ENCODE measurements at places on chromosomes 13 and 19.

DNA sequence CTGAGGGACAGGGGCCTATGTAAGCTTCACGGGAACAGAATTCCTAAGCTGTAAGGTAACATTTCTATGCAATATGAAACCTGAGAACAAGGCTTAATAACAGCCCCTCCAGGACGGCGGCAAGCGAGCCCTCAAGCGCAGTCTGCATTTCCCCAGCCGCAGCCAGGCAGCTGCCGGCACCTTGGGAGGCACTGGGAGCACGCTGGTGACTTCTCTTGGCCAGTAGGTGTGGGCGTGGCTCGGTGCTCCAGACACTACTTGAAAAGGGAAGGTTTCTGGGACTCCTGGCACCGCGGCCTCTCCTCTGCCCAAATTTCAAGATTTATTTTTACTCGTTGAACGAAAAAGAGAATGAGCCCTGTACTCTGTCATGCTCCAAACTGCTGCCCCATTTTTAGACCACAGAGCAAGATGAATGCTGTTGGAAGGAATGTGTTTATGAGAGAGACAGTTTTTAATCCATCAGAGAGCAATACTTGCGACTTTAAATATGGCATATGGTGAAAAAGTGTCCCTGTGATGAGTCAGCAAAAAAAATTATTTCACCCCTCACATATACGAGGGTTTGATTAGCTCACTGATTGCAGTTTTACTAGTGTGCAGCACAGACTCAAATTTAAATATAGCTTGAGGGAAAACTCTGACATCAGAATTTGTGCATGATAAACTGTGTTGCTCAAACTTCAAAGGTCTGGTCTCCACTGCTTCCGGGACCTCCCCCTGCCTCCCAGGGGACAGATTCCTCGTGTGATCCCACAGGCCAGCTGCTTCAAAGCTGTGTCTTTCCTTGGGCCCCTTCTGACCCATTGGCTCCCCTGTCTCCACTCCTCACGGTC is 81.2 kb downstream of the COL4A2 start:
- DNase-seq, result no peak

DNA sequence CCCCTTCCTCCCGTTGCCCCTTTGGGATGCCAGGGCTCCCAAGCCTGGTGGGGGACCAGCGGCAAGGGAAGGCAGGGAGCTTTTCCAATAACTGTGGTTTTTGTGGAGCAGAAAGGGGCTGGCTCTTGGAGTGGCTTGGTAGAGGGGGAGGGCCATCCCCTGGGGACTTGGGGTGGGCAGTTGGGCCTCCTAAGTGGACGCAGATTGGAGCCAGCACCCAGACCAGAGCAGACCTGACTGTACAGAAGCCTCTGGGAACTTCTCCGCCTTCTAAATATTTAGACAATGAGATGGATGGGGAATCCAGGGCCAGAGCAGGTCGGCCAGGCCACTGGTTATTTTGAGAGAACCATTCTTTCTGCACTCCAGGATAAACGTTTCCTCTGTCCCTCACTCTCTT is 4.2 kb downstream of the PTGIR start:
- no peak for DNase-seq

- peak; percentile 81 for DNase-seq
Observed at GRCh38 chr19:7705387-7706187, 3.7 kb upstream of the FCER2 start.

DNA sequence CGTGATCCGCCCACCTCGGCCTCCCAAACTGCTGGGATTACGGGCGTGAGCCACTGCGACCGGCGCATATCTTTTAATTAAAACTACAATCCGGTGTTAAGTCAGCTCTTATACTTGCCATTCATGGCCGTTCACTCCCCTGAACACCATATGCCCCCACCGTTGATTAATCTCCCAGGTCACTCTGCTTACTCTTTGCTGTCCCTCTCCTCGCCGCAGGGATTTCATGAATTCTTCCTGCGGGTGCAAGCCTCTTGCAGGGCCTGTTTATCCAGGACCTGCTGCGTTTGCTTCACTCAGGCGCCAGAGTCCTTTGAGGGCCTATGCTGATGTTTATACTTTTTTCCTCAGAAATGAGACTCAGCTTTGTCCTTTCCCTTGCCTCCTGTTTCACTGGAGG is 996 bp downstream of the ERVV-2 start:
- no peak for DNase-seq

- no peak for DNase-seq
Observed at GRCh38 chr13:47211106-47211505, 314.3 kb upstream of the HTR2A start.

DNA sequence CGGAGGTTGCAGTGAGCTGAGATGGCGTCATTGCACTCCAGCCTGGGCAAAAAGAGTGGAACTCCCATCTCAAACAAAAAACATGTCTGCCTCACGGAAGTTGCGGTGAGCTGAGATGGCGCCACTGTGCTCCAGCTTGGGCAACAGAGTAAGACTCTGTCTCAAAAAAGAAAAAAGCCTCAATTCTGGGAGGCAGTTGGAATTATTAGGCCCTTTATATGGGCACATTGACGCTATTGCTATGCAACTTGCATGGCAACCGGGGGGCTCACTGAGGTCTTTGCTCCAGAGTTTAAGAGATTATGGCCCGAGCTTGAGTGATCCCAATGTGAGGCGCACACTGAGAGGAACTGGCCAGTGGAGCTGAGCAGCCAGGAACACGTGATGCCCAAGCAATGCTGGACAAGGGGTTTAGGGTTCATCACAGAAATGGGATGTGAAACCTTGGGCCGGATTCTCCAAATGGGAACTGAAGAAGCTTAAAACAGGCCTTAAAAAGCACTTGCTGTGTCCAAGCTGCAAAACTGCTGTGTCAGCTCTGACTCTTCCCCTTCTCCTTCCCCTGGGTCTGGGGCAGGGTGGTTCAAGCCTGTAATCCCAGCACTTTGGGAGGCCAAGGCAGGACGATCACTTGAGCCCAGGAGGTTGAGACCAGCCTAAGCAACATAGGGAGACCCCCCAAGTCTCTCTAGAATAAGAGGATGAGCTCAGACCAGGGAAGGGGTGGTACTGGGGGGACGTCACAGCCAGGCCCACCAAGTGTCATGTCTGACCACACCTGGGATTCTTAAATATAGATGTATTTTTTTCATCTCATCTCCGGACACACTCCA is 2.5 kb downstream of the FTL start:
- DNase-seq, result peak; percentile 34

- peak; percentile 68 for DNase-seq
Observed at GRCh38 chr13:41222259-41222852, 28.0 kb upstream of the KBTBD7 start.

- DNase-seq, result peak; percentile 86
Observed at GRCh38 chr19:7869453-7869909, 4.7 kb downstream of the PRR36 start.

DNA sequence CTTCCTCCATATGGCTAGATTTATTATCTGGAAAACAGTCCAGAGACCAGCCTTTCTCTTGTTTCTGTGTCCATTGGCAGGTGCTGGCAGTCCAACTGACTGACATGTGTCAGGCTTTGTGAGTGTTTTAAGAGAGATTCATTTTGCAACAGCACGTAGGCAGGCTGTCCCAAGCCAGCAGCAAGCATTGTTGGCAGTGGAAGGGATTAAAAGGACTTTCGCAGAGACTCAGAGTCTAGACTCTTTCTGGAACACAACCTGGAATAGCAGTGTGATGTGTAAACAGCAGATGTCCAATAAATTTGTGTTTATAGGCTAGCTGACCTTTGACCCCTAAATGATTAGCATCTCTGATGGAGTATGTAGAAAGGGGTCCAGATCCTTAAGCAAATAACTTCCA is 222.2 kb upstream of the SERP2 start:
- DNase-seq, result no peak

Data from CD4-positive, alpha-beta T cell treated with Interleukin-12 subunit alpha and Interleukin-12 subunit beta, for 1 hour (primary cell).